ENCODE measurements at places on chromosomes 11 and 22. TPM values are rescaled to one million over a fixed set of nuclear protein-coding genes. Genes with fewer than 3 reads are reported as not detected.

- no peaks in the 10 kb centered on the region for H3K36me3 ChIP-seq
- H3K27me3 ChIP-seq, result peaks cover 64% of the 10 kb centered on the region
- DNase-seq, result peak; percentile 42
- H3K4me1 ChIP-seq, result peaks cover 21% of the 10 kb centered on the region
- H3K27ac ChIP-seq, result peak within 1 kb of the TSS; percentile 68
- H3K4me3 ChIP-seq, result peak within 1 kb of the TSS; percentile 74
Observed at GRCh38 chr11:8168485-8169257, at the start of gene RIC3. Gene RIC3 (minus strand): TSS chr11:8169025. CDS start chr11:8168989, 36 bp downstream.

- H3K4me3 ChIP-seq, result no peak overlapping the region
- no peaks in the 10 kb centered on the region for H3K36me3 ChIP-seq
- H3K4me1 ChIP-seq, result no peaks in the 10 kb centered on the region
- peaks cover 10% of the 10 kb centered on the region for H3K27me3 ChIP-seq
Observed at GRCh38 chr22:34489861-34490260, 569.6 kb upstream of the LARGE1 start.

GRCh38 chr22:27725661-27726060, 75.9 kb downstream of the MN1 start:
- DNase-seq, result no peak
- H3K36me3 ChIP-seq, result no peaks in the 10 kb centered on the region
- peaks cover 32% of the 10 kb centered on the region for H3K4me1 ChIP-seq
- H3K27me3 ChIP-seq, result no peaks in the 10 kb centered on the region

DNA sequence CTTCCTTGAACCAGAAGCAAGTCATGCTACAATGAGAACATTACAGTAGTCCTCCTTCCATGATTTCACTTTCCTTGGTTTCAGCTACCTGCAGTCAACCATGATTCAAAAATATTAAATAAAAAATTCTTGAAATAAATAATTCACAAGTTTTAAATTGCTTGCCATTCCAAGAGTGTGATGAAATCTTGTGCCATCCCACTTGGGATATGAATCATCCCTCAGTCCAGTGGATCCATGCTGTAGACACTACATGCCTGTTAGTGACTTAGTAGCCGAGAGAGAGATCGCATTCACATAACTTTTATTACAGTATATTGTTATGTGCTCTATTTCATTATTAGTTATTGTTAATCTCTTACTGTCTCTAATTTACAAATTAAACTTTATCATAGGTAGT, 6.0 kb downstream of the HOATZ start:
- no peaks in the 10 kb centered on the region for H3K36me3 ChIP-seq
- H3K4me1 ChIP-seq, result no peaks in the 10 kb centered on the region
- no peak overlapping the region for H3K4me3 ChIP-seq
- H3K27ac ChIP-seq, result no peak overlapping the region

DNA sequence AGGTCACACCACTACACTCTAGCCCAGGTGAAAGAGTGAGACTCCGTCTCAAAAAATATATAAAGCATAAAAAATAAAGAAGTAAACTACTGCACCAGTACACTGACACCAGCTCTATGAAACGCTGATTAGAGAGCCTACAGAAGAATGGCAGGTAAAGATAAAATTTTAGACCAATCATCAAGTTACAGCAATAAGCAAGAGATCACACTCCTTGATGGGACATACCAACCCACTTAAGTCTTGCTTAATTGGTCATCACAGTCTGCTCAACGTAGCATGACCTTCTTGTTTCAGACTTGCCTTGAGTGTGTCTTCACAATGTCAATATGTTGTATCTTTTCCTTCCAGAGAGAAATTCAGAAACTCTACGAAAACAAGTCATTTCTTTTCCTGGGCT, 12.5 kb downstream of the SRPRA start:
- H3K27me3 ChIP-seq, result no peaks in the 10 kb centered on the region
- H3K36me3 ChIP-seq, result peaks cover 55% of the 10 kb centered on the region
- no peak overlapping the region for H3K4me3 ChIP-seq
- no peak overlapping the region for H3K27ac ChIP-seq

GRCh38 chr11:123362941-123363340, 67.1 kb upstream of the GRAMD1B start:
- peak overlapping the region; percentile 93 for H3K27ac ChIP-seq
- H3K4me3 ChIP-seq, result peak overlapping the region; percentile 49
- DNase-seq, result no peak
- peaks cover 82% of the 10 kb centered on the region for H3K27me3 ChIP-seq
- H3K4me1 ChIP-seq, result peaks cover 59% of the 10 kb centered on the region

DNA sequence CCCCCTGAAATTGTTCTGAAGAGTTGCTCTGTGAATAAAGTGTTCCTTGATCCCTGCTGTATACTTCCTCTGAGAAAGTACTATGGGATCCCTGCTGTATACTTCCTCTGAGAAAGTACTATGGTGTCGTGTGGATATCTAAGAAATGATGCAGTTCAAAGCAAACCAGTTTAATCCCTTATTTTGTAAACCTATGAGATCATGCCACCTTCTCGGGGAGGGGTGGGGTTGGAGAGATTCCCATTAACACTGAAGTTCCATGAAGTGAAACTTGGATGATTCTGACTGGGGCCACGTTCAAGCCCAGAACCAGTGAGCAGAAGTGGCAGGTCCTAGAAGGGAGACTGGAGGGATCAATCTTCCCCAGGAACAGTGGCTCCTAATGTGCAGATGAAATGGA, 13.0 kb upstream of the TP53AIP1 start:
- H3K27ac ChIP-seq, result no peak overlapping the region
- no peaks in the 10 kb centered on the region for H3K4me1 ChIP-seq
- H3K4me3 ChIP-seq, result no peak overlapping the region
- DNase-seq, result no peak
- no peaks in the 10 kb centered on the region for H3K36me3 ChIP-seq

- H3K4me1 ChIP-seq, result peaks cover 100% of the 10 kb centered on the region
- H3K4me3 ChIP-seq, result peak overlapping the region; percentile 49
- no peak for DNase-seq
- no peaks in the 10 kb centered on the region for H3K27me3 ChIP-seq
- H3K36me3 ChIP-seq, result peaks cover 7% of the 10 kb centered on the region
Observed at GRCh38 chr11:64865286-64866172, 12.9 kb downstream of the EHD1 start.

GRCh38 chr11:78244080-78244479, 55.4 kb downstream of the USP35 start:
- H3K4me1 ChIP-seq, result peaks cover 12% of the 10 kb centered on the region
- H3K27me3 ChIP-seq, result no peaks in the 10 kb centered on the region
- no peak overlapping the region for H3K4me3 ChIP-seq
- no peak for DNase-seq

DNA sequence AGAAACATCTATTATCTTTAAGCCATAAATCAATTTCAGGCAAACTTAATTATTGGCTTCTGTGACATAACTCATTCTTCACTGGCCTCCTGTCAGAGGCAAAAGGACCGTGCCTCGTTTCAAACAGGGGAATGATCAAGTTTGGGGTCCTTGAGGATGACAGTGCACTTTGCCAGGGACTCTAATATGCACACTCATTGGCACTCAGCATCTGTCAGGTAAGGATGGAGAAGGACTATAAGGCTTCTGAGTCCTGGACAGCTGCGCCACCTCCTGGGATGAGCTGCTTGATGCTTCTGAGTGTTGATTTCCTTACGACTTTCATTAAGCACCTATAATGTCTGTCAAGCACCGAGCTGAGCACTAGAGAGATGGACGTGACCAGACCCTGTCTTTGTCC, 20.2 kb downstream of the BPIFC start:
- H3K27me3 ChIP-seq, result peaks cover 96% of the 10 kb centered on the region
- no peak overlapping the region for H3K4me3 ChIP-seq
- H3K36me3 ChIP-seq, result no peaks in the 10 kb centered on the region
- H3K27ac ChIP-seq, result no peak overlapping the region

- H3K27ac ChIP-seq, result no peak overlapping the region
- no peaks in the 10 kb centered on the region for H3K36me3 ChIP-seq
- no peaks in the 10 kb centered on the region for H3K27me3 ChIP-seq
- DNase-seq, result no peak
- no peak overlapping the region for H3K4me3 ChIP-seq
Observed at GRCh38 chr22:32246166-32246565, 9.0 kb downstream of the SLC5A4 start.

GRCh38 chr11:69269388-69269787, 24.6 kb upstream of the MYEOV start:
- H3K4me3 ChIP-seq, result no peak overlapping the region
- DNase-seq, result no peak
- no peaks in the 10 kb centered on the region for H3K36me3 ChIP-seq
- H3K4me1 ChIP-seq, result peaks cover 29% of the 10 kb centered on the region
- no peak overlapping the region for H3K27ac ChIP-seq

DNA sequence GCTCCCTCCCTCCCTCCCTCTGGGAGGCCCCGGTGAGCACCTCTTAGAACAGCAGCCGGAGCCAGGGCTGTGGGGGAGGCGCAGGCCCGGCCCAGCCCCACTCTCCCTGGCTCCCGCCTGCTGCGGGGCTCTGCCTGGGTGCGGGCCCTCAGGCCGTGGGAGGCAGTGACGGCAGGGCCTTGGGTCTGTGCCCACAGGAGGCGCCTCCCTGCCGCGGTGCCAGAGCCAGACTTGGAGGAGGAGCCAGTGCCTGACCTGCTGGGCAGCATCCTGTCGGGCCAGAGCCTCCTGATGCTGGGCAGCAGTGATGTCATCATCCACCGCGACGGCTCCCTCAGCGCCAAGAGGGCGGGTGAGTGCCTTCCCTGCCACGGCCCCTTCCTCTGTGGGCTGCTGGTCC, 9.5 kb downstream of the IRF7 start:
- DNase-seq, result peak; percentile 77
- peaks cover 25% of the 10 kb centered on the region for H3K4me1 ChIP-seq
- H3K4me3 ChIP-seq, result no peak overlapping the region
- no peaks in the 10 kb centered on the region for H3K27me3 ChIP-seq

GRCh38 chr22:41913842-41914534, 886 bp downstream of the SHISA8 start:
- H3K4me1 ChIP-seq, result peaks cover 57% of the 10 kb centered on the region
- peak overlapping the region; percentile 65 for H3K4me3 ChIP-seq
- H3K36me3 ChIP-seq, result no peaks in the 10 kb centered on the region
- H3K27ac ChIP-seq, result no peak overlapping the region
- no peak for DNase-seq
- peaks cover 98% of the 10 kb centered on the region for H3K27me3 ChIP-seq

DNA sequence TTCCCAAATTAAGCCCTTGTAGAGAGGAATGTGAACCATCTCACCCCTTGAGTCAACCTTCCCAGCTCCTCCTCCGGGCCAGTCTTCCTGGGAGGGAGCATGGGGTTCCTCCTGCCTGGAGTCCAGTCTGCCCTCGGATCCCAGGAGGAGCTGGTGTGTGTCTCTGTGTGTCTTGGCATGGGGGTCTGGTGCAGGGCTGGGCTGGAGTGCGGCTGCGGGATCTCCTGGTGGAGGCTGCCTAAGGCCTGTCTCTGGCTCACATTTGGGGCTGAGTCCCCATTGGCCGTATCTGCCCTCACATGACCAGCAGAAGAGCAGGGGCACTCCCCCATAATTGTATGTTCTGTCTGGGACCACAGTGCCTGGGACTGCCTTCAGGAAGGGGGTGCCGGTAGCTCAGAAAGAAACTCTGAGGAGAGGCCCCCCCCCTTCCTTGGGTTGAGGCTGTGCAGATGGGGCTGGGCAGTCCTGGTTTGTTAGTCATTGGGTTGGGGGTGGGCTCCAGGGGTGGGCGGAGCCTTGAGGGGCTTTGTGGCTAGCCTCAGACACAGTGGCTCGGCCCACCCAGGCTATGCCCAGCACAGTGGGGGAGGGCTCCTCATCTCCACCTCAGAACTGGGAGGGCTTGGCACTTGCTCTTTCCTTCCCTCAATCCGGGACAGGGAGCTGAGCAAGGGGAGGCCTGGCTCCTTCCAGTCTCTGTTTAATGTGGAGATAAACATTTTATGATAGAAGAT, 2.9 kb downstream of the C1QTNF5 start:
- no peak for DNase-seq
- peaks cover 82% of the 10 kb centered on the region for H3K4me1 ChIP-seq
- no peaks in the 10 kb centered on the region for H3K27me3 ChIP-seq
- peak overlapping the region; percentile 77 for H3K4me3 ChIP-seq
- peaks cover 5% of the 10 kb centered on the region for H3K36me3 ChIP-seq

DNA sequence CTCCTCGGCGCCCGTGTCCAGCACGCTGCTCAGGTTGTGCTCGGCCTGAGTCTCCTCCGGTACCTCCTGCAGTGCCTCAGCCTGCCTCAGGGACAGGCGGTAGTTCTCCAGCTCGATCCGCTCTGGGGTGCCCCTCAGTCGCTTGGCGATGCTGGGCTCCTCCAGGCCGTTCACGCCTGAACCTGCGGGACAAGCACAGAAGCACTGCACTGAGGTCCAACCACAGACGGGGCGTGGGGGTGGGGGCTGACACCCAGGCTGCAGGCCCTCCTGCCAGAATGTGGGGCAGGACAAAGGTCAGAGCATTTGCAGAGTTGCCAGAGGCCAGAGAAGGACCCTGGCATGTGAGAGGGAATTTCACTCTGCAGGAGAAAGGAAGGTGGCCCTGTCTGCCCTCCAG, 67.6 kb upstream of the BID start:
- no peaks in the 10 kb centered on the region for H3K27me3 ChIP-seq
- H3K4me3 ChIP-seq, result no peak overlapping the region
- H3K4me1 ChIP-seq, result peaks cover 69% of the 10 kb centered on the region
- peak overlapping the region; percentile 78 for H3K27ac ChIP-seq
- no peak for DNase-seq

DNA sequence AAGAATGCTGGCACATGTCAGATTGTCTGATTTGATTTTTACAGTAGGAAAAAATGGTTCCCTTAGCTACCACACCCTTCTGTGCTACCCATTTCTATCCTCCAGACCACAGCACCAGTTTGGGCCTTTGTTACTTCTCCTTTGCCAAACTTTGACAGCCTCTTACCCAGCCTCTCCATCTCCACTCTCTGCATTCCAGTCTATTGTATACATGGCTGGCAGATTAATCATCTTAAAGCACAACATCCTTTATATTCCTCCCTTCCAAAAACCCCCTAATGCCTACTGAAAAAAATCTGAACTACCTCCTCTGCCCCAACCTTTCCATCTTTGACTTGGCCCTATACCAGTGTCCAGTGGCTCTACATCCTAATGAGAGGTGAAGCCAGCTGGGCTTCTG, 10.8 kb upstream of the PANX1 start:
- no peak overlapping the region for H3K4me3 ChIP-seq
- no peaks in the 10 kb centered on the region for H3K27me3 ChIP-seq
- no peaks in the 10 kb centered on the region for H3K36me3 ChIP-seq
- H3K4me1 ChIP-seq, result peaks cover 4% of the 10 kb centered on the region
- DNase-seq, result no peak

DNA sequence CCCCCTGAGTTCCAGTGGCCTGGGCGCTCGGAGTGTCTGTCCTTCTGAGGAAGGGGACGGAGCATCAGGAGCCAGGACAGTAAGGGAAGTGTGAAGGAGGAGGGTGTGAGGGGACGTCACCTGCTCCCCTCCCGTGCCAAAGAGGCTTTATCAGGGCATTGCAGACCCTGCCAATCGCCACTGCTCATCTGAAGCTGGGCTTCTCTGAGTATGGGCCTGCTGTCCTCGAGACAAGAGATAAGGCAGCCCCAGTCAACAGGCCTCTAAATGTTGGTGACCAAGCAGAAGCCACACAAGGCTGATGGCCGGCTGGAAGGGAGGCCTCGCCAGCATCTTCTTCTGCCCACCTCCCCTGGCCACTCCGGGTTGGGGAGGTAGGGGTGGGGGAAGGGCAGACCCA, 29.8 kb downstream of the LIF start:
- H3K27me3 ChIP-seq, result peaks cover 92% of the 10 kb centered on the region
- H3K4me1 ChIP-seq, result peaks cover 12% of the 10 kb centered on the region
- no peak for DNase-seq

FAM180B gene
- total RNA-seq, result 0.22 TPM

TREH gene
- not detected for total RNA-seq

ZNF214 gene
- total RNA-seq, result 0.96 TPM

MS4A6E gene
- total RNA-seq, result not detected

ALDH3B1 gene
- total RNA-seq, result 3.7 TPM

SEC14L6 gene
- total RNA-seq, result not detected

QSER1 gene
- 15.0 TPM for total RNA-seq

E2F8 gene
- total RNA-seq, result 3.6 TPM

STX3 gene
- total RNA-seq, result 8.4 TPM

All from left ventricle myocardium inferior (tissue), 1 donor.